ENCODE measurements at places on chromosomes 5 and 9. TPM values are rescaled to one million over a fixed set of nuclear protein-coding genes. Genes with fewer than 3 reads are reported as not detected.

RANBP17 gene
- 3.0 TPM for total RNA-seq

GPR150 gene
- total RNA-seq: 0.57 TPM

PFN3 gene
- not detected for total RNA-seq

SCGB3A2 gene
- total RNA-seq: not detected

HAVCR2 gene
- 2.1 TPM for total RNA-seq

TEX48 gene
- total RNA-seq: not detected
